ENCODE measurements at places on chromosomes 2 and 18.
A peak's percentile ranks its signal among the peaks of the same experiment; 100 is the strongest.

DNA sequence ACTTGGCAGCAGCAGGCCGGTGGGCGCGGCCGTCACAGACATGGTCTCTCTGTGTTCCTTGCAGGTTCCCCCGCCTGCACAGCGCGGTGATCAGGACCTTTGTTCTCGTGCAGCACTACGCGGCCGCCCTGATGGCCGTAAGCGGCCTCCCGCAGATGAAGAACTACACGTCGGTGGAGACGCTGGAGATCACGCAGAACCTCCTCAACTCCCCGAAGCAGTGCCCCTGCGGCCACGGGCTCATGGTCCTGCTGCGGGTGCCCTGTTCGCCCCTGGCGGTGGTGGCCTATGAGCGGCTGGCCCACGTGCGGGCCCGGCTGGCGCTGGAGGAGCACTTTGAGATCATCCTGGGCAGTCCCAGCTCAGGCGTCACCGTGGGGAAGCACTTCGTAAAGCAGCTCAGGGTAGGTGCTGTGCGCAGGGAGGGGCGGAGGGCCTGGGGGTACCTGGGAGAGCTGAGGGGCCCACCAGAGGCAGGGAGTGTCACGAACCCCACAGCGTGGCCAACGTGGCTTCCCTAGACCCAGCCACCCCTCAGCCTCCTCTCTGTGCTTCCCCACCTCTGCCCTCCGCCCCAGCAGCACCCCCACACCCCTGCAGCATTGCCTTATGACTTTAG is 59.3 kb downstream of the NTSR2 start:
- DNase-seq: no peak

DNA sequence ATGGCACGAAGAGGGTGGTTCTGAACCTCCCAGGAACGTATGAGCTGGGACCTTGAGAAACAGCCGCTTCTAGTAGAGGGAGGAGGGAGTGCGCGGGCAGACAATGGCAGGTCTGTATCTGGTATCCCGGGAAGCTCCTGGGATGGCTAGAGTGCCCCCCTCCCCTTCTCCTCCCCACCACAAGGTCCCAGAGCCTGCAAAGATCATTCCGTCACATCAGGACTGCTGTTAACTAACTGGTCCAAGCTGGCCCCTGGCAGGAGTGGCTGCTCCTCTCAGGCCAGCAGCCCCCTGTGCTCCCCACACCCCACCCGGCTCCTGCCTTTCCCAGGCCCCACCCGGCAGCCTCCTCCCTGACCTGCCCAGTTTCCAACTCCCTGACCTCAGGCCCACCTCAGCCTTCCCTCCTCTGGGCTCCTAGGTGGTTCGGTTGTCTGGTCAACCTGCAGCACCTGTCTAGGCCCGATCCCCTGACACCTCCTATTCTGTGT is 75.0 kb downstream of the TPO start:
- no peak for DNase-seq

DNA sequence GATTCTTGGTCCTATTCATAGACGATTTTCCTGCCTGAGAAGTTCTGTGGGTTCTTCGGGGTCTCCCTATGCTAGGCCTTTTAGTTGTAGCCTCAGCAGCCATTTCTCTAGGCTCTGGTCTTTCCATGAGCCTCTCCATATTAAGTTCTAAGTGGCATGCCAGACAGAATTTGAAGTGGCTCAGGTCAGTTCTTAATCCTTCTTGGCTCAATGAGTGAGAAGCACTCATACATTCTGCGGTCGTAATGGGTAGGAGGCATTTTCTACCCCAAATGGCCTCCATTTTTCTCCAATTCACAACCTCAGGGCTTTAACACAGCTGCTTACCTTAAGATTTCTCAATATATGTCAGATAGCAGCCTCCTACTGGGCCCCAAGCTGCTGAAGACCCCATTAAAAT is 405.3 kb upstream of the GALNT5 start:
- DNase-seq: no peak

- DNase-seq: no peak
Measured at GRCh38 chr2:112803691-112804521, 19.6 kb upstream of the IL1A start.

- no peak for DNase-seq
Measured at GRCh38 chr2:25276569-25277465, 64.9 kb downstream of the DNMT3A start.

GRCh38 chr2:158970241-158970751 is 1.9 kb downstream of the TANC1 start:
- DNase-seq: no peak

- no peak for DNase-seq
Measured at GRCh38 chr2:176490061-176490861, 221.0 kb downstream of the MTX2 start.

- DNase-seq: no peak
Measured at GRCh38 chr2:25286025-25286400, 55.7 kb downstream of the DNMT3A start.

GRCh38 chr2:234544659-234545611 is 48.1 kb upstream of the ARL4C start:
- DNase-seq: peak; percentile 72

GRCh38 chr2:234979204-234980167 is 27.7 kb downstream of the SH3BP4 start:
- DNase-seq: no peak

GRCh38 chr2:229635371-229635680 is 79.0 kb downstream of the DNER start:
- no peak for DNase-seq

GRCh38 chr2:213959589-213959988 is 451.3 kb upstream of the VWC2L start:
- DNase-seq: no peak

GRCh38 chr2:191622374-191623320 is 55.3 kb upstream of the NABP1 start:
- DNase-seq: peak; percentile 83

- peak; percentile 3 for DNase-seq
Measured at GRCh38 chr18:41906528-41907146, 48.4 kb upstream of the PIK3C3 start.

- no peak for DNase-seq
Measured at GRCh38 chr2:121202541-121203310, 82.3 kb downstream of the TFCP2L1 start.

GRCh38 chr2:8927510-8928455 is 75.7 kb downstream of the MBOAT2 start:
- DNase-seq: no peak

DNA sequence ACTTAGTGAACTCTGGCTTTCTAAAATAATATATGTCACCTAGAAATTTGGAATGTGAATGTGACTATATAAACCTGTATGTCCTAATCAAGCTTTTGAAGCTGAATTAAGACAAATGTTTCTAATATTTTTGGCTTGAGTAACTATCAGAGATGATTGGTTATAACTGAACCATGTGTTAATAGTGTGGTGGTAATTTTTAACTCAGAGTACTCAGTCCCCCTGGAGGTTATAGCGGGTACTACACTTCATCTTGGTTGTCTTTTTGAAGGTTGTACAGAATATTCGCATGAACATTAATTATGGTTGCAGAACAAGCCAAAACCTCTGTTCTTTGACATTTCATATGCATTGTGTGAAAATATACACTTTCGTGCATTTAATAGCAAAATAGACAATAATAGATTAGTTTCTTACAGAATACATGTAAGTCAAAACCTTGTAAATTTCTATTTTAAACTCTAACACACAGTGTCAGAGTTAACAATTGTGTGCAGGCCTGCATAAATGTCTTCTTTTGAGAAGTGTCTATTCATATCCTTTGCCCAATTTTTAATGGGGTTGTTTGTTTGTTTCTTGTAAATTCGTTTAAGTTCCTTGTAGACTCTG is 86.0 kb downstream of the OSBPL6 start:
- DNase-seq: no peak

GRCh38 chr2:232541195-232541960 is 1.9 kb downstream of the CHRNG start:
- no peak for DNase-seq

DNA sequence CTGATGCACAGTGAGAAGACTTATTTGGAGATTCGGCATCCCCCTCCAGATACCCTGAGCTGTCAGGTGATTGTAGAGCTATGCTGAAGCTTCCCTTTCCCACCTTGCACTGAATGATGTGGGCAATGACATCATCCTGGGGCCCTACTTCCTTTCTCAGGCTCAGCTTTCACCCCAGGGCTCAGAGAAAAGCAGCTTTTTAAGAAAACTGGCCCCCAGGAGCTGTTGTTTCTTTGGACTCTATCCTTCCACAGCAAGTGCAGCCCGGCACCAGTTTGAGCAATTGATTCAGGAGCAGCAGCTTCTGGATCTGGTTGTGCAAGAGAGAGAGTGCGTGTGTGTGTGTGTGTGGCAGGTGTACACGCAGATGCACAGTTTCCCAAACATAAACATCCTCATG is 251.3 kb downstream of the ANAPC1 start:
- no peak for DNase-seq

- DNase-seq: no peak
Measured at GRCh38 chr2:142724713-142725349, 152.6 kb upstream of the KYNU start.

GRCh38 chr2:217641960-217642359 is 360.8 kb downstream of the TNS1 start:
- DNase-seq: no peak

- no peak for DNase-seq
Measured at GRCh38 chr2:109331081-109331480, 202.1 kb downstream of the SH3RF3 start.
